Activated naive CD4-positive, alpha-beta T cell treated with Interleukin-2 at 50 U/mL for 16 hours (primary cell): ENCODE measurements at places on chromosomes 11 and 22.

- no peak for DNase-seq
These were observed 104.0 kb upstream of the TOP3B start for GRCh38 chr22:22086501-22087158.

DNA sequence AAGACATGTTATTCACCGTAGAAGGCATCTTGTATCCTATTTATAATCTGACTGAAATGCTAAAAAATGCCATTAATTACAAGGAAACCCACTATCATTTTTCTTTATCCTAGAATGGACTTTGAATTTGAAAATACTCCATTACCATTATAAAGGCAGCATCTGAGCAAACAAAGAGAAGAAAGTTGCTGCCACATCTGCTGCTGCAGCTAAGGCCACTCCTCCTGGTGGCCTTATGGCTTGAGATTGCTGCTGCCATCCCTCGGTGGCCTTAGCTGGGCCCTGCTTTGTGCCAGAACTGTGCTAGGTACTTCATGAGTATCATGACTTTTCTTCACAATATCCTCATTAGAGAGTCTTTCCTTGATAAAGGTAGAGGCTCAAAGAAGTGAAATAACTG is 1210.1 kb upstream of the TENM4 start:
- DNase-seq = no peak

- no peak for DNase-seq
These were observed 514.2 kb downstream of the NTM start for GRCh38 chr11:131884461-131885073.

- no peak for DNase-seq
These were observed 16.1 kb downstream of the TUB start for GRCh38 chr11:8097062-8097461.

DNA sequence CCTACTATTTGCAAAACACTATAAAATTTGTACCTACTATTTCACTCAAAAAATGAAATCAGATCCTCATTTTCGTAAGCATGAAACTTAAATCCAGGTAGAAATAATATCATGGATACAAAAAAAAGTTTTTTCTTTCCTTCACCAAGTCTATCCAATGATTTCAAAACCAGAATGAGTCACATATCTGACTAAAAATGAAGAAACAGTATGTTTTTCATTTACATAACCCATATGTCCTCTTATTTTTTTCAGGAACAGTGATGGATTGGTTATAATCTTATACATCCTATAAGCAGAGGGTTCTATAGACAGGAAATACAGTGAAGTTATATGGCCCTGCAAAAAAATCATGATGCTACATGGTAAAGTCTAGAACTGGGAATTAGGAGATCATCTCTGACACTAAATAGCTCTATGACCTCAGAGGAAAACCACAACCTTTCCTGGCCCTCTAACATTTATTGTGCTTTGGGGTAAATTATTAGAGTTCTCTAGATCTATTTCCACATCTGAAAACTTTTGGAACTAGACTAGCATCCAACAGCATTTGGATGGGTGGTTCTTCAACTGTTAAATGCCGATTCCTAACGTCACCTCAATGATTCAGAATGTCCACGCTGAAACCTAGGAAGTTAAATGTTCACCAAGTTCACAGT is 10.9 kb downstream of the MTMR2 start:
- no peak for DNase-seq

- DNase-seq = no peak
These were observed 143.3 kb upstream of the TBCEL start for GRCh38 chr11:120880498-120881175.

DNA sequence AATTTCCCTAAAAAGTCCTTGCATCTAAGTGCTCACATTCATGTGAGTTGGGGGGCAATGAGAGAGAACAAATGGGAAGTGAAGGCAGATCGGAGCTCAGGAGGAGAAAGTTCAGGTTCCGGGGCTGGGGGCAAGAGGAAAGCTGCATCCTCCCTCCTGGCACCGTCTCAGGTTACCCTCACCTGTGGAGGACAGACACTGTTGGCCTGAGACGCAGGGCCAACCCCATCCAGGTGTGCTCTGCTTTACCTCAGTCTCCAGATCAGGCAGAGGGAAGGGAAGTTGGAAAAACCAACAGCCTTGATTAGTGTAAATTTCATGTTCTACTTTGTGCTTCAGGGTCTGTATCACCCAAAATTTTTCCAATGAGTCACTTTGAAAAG is 146.9 kb downstream of the TRIM29 start:
- no peak for DNase-seq

- no peak for DNase-seq
These were observed 10.0 kb downstream of the SHANK2 start for GRCh38 chr11:71242391-71242790.

DNA sequence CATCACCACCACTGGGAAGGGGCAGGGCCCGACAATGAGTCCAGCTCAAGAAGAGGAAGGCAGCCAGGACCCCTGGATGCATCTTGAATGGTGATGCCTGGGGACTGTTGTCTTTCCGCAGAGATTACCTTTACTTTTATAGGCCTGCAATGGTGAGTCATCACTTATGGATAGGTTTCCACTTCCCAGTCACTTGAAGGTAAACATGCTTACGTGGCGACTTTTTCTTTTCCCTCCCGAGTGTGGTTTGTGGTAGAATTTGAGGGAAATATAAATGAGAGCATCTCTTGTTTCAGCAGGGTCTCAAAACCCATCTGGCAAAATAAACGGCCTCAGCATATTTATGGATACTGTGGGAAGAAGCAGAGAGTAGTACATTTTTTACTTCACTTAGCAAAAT is at the start of gene MMP13:
Gene MMP13, minus strand, starts transcription at position 109 of the 400 bp plus-strand sequence. Its CDS starts 27 bp downstream, at position 82.
- no peak for DNase-seq
